ENCODE measurements at places on chromosomes 3 and 15.

GRCh38 chr3:122416966-122417365 lies 1.1 kb upstream of the WDR5B start:
- no peak for DNase-seq

DNA sequence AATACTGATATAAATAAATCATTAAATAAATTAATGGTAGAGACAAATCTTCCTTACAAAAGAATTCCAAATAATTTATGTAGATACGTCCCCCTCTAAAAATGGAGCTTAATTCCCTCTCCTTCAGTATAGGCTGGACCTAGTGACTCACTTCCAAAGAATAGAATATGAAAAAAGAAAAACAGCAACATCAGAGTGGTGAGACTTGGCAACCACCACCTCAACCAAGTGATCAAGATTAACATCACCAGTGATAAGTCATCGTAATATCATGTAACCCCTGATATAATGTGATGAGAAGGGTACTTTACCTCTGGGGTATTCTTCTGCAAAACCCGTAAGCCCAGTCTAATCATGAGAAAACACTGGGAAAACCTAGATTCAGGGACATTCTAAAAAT lies 13.4 kb downstream of the GOLGB1 start:
- DNase-seq, result no peak

DNA sequence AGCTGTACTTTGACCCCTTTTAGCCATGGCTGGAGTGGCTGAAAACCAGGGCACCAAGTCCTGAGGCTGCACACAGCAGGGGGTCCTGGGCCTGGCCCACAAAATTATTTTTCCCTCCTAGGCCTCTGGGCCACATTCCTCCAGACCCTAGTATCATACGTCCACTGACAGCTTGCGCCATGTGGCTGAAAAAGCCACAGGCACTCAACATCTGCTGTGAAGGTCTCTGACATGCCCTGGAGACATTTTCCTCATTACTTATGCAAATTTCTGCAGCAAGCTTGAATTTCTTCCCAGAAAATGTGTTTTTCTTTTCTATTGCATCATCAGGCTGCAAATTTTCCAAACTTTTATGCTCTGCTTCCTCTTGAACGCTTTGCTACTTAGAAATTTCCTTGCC lies 239.0 kb downstream of the SQOR start:
- no peak for DNase-seq

DNA sequence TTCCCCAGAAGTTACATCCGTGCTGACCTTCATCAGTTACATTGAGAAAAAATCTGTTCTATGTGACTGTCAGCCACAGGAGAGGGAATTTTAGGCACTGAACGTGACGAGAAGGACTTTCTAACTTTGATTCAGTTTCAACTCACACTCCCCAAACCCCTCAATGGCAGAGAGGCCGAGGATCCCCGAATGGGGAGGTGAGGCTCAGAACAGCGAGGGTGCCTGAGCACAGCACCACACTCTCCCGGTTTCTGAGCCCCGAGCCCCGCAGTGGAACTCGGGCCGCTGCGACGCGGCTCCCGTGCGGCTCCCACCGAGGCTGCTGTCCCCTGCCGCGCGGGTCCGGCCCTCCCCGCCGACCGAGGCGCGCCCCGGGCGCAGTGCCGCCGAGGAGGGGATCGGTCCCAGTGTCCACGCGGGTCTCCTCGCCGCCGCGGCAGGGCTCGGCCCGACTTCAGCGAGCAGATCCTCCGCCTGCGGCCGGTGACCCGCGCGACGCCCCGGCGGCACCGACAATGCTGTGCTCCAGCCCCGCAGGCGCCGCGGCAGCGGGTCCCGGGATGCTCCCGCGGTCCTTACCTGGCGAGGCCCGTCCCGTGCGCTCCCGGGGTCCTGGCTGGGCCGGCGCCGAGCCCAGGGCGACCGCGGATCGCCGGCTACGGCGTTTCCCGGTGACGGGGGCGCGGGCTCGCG lies 439 bp downstream of the CTXND1 start:
- DNase-seq, result no peak

GRCh38 chr3:21745966-21746365 lies 5.0 kb downstream of the ZNF385D start:
- no peak for DNase-seq

DNA sequence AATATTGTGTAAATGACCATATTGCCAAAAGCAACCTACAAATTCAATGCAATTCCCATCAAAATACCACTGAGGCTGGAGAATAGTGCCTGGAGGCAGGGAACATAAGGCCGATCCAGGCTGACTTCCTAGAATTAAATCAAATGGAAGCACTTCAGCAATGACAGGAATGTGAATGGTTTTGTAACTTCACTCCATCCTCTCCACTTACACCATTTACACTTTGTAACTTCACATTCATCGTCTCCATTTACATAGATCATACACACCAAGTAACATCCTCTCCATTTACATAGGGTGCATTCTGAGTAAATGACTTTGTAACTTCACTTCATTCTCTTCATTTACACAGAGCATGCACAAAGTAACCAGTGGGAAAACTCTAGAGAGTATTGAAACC lies 11.6 kb downstream of the STRIT1 start:
- DNase-seq, result no peak

GRCh38 chr3:33467786-33468185 lies 27.6 kb upstream of the UBP1 start:
- DNase-seq, result no peak

GRCh38 chr15:78004919-78005634 lies 72.4 kb downstream of the TBC1D2B start:
- peak; percentile 77 for DNase-seq

GRCh38 chr3:120640231-120640630 lies 41.8 kb downstream of the HGD start:
- DNase-seq, result no peak

DNA sequence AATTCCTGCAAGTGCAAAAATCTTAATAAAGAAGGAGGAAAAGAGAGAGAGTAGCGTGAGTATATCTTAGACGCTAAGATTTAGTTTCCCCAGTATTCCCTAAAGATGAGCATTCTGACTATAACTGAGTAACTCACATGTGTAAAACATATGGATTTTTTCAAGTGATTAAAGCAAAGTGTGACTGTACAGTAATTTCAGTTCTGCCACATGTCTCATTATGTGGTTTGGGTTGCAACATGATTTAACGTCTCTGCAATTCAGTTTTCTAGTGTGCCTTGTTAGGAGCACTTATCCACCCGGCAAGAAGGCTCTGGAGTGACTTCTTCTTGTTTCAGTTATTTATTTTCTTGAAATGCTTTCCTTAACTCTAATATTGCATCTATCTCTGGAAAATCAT lies 514.1 kb downstream of the ROBO1 start:
- no peak for DNase-seq

GRCh38 chr15:85563328-85563727 lies 182.9 kb downstream of the AKAP13 start:
- DNase-seq, result no peak

- no peak for DNase-seq
Measured at GRCh38 chr3:167941234-167941995, 154.3 kb downstream of the GOLIM4 start.

- DNase-seq, result no peak
Measured at GRCh38 chr3:152772674-152773225, 62.2 kb upstream of the P2RY1 start.

DNA sequence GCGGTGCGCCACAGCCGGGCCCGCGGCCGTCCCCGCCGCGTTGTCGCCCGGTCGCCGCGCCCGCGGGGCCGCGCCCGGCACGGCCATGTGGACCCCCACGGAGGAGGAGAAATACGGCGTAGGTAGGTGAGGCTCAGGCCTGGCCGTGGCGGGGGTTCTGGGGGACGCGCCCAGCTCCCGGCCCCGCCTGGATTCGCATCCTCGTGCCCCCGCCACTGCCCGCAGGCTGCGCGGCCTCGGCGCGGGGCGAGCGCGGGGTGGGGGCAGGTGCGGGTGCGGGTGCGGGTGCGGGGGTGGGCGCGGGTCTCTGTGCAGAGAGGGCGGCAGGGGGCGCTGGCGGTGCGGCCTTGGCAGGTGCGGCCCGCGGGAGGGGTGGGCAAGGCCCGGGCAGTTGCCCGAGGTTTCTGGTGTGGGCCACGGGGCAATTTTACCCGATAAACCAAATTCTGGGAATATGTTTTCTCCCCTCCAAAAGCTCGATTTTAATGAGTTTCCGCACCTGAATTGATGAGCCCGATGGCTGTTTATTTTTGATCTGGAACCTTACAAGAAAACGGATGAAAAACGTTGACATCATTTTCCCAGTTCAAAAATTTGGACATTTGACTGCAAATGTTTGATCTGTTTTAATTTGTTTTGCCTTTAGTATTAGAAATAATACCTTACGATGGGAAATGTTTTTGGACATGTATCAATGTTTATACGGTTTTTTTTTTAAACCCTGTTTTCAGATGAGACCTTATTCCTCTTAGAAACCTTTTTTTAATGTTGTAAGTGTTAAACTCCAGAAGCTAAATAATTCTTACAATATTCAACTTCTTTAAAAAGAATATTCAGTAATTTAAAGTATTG lies 678 bp downstream of the DOCK3 start:
- DNase-seq, result no peak

DNA sequence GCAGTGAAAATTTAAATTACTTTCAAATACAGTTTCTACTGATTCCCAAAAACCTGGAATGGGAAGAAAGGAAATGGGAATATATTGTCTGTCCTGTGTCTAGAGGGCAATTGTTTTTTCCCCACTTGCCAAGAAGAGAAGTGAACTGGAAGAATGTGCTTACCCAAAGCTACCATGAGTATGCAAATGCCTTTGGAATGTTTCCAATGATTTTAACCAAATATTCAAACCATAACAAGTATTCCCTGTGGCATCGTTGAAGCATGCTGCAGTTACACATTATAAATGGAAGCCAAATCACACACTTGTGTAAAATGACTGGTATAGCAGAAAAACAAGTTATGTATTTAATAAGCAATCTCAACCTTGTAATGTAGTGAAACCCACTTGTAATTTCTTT lies 368.2 kb downstream of the GBE1 start:
- DNase-seq, result no peak

DNA sequence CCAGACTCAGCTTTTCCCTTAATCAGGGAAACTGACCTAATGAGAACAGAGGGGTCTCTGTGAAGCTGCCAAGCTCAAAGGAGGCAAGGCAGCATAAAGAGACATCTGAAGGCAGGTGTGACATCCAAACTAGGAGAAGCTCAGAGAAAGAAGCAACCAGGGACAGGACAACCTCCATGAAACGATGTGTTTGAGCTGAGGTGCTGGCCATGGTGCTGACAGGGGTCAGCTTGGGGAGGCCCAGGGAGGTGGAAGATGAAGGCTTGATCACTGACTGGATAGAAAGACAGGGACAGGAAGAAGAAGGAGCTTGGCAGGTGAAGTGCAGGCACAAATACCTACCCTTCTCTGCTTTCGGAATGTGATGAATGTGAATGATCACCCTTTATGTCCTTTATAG lies 179.5 kb upstream of the NSMCE3 start:
- DNase-seq, result no peak

DNA sequence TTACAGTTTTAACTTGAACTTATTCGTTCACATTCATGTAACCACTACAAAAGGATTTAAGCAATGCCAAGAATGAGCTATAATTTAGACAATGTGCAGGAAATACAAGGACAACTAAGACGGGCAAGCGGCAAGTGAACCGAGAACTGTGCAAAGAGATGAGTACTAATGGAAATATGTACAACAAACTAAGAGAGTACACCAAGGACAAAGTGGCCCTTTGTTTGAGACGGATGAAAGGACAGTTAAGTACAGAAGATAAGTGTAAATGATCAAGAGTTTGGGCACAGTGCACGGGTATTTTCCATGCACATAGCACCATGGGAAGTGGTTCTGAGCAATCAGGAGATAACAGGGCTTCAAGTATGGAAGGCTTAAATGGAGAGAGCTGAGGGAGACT lies 281.7 kb downstream of the ROBO2 start:
- no peak for DNase-seq

DNA sequence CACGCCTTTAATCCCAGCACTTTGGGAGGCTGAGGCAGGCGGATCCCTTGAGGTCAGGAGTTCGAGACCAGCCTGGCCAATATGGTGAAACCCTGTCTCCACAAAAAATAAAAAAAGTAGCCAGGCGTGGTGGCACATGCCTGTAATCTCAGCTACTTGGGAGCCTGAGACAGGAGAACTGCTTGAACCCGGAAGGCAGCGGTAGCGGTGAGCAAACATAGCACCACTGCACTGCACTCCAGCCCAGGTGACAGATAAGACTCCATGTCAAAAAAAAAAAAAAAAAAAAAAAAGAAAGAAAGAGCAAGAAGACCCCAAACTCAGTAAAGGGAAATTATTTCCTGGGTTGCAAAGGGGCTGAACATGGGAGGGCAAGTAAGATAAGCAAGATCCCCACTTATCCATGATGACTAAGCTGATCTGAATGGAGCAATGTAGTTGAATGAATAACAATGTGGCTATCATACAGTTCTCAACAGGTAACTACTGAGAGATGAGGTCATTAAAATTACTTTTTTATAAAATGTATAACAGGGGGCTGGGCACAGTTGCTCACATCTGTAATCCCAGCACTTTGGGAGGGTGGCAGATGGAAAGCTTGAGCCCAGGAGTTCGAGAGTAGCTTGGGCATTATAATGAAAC lies 46.0 kb downstream of the RBM15B start:
- no peak for DNase-seq

DNA sequence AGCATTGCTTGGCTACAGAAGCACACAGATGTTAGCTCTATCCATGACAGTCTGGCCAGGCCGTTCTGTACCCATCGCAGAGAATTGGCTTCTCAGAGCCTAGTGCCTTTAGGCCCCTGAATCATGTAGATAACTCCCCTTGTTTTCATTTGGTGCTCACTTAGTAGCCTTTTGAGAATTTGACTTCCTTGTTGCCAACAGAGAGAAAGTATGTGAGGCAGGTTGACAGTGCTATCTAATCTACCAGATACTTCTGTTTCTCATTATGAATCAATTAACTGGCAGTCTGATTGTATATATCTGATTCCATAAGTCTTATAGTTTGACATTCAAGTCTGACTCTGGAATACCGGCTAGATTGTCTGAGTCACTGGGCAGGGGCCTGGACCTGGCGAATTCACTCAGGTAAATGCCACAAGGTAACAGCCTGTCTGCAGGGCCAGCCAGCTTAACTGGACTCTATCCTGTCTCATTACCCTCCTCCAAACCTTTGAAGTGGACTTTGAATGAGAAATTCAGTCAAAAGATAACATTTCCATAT lies 160.2 kb downstream of the GHSR start:
- DNase-seq, result no peak

GRCh38 chr3:2544718-2545117 lies 446.1 kb downstream of the CNTN4 start:
- DNase-seq, result no peak

DNA sequence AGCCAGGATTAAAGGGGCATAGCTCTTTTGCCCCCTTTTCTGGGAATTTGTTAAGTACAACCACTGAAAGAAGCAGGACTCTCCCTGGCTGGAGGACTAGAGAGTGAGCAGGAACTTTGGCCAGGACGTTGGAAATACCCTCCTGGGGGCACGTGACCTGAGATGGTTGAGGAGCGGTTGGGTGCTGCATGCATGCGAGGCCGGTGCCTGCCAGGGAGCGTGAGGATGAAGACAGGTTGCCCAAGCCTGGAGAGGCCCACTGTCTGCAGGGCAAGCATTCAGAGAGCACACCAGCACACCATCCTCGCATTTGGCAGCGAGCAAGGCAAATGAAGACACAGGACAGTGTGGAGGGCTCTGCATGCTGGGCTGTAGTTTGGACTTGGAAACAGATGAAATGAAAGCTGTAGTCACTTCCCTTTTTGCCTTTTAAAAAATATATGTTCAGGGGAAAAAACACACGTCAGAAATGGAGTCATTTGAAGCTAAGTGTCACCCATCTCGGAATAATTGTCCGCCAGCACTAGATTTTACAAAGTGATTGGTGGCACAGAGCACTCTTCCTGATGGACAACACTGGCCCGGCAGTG lies 217.6 kb downstream of the SLCO3A1 start:
- DNase-seq, result no peak

GRCh38 chr3:22846566-22846965 lies 356.6 kb upstream of the UBE2E2 start:
- DNase-seq, result no peak

All from NCI-H510A treated with DMSO at 0.1 percent for 48 hours (cell line).